Esophagus mucosa (tissue), 1 donor: ENCODE measurements at places on chromosomes 13 and 19.

GRCh38 chr13:106121173-106121754 lies 414.2 kb downstream of the EFNB2 start:
- no peak for ATAC-seq

DNA sequence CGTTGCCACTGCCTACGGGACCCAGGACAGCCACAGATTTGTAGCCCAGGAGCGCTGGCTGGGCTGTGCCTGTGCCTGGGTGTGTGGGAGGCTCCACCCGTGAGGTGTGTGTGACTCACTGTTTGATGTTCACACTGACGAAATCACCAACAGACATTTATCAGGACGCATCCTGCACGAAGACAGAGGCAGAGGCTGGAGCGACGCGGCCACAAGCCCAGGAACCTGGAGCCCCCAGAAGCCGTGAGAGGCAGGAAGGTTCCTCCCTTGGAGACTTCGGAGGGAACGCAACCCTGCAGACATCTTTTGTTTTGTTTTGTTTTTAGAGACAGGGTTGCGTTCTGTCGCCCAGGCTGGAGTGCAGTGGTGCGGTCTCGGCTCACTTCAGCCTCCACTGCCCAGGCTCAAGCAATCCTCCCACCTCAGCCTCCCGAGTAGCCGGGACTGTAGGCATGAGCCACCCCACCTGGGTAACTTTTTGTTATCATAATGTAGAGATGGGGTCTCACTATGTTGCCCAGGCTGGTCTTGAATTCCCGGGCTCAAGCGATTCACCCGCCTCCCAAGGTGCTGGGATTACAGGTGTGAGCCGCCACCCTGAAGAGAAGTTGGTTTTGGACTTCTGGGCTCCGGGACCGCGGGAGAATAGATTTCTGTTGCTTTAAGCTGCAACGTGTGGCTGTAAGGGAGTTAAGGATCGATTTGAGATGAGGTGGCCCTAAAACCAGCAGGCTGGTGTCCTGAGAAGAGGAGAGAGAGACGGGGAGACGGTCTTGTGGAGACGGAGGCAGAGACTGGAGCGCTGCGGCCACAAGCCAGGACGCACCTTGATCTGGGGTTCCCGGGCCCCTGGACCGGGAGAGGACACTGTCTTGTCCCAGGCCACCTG lies 24.9 kb upstream of the WDR18 start:
- ATAC-seq: peak; percentile 82

- ATAC-seq: no peak
Observed at GRCh38 chr19:37987356-37988332, 80.6 kb downstream of the SIPA1L3 start.

GRCh38 chr19:2624537-2625091 lies 77.9 kb downstream of the GNG7 start:
- ATAC-seq: peak; percentile 13

- peak; percentile 13 for ATAC-seq
Observed at GRCh38 chr13:113664751-113665596, 2.0 kb upstream of the GRK1 start.

GRCh38 chr19:49474542-49474924 lies 518 bp downstream of the FLT3LG start:
- ATAC-seq: no peak

DNA sequence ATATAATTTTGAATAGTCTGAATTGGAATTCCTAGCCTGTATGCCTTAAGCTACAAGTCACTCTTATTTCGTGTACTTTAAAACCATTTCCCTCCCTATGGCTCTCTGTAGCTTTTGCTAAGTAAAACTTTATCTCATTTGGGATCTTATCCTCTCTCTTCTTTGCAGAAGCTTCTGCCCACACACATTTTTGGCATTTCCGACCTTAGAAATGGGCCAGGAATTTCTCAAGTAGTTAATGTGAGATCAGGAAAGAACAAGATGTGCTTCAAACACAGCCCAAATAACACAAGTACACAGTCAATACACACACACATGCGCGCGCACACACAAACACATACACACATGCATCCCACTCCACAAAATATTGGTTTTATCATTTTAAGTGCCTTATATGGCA lies 931.0 kb upstream of the MIR17HG start:
- ATAC-seq: no peak

- peak; percentile 62 for ATAC-seq
Observed at GRCh38 chr19:39518975-39519374, 4.0 kb downstream of the SELENOV start.

DNA sequence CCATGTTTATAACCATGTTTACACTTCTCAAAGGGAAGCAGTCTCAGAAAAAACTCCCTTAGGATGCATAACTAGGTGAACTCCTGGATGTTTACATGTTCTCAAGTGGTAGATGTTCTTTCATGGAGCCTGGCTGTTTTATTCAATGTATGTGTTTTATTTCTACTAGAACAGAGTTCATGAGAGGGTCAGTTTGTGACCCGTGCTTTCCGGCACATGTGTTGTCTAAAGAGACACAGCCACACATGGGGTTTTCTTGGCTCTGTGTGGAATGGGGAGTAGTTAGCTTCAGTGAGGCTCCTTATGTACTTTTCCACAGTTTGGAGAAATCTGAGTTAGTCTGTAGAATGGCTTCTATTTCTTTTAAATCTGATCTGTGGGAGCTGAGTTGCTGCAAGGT lies 60.9 kb downstream of the ATP8A2 start:
- no peak for ATAC-seq

DNA sequence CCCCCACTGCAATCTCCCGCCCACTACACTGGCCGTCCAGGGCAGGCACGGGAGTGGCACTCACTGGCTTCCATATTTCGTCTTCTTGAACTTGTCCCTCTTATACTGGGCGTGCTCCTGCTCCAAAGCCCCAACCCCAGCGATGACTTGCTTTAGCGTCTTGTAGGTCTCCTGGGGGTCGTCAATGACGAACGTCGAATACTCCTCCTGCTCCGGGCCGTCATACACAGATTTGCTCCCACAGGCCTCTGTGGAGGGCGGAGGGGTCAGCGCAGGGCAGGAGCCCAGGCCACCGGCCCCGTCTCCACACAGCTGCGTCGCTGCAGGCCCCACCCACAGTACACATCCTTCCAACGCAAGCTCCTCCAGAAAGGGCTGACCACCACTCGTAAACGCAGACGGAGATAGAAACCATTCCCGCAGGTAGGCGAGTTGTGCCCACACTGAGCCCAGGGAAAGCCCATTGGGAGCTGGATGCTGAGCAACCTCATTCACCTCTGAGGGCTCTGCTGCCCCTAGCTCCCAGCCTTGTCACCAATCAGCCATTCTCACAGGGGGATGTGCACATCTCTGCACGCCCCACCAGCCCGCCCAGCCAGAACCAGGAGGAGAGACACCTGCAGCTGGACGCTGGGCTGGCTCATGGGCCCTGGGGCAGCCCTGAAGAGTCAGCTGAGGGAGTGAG lies 7.9 kb upstream of the C13orf46 start:
- ATAC-seq: peak; percentile 12

DNA sequence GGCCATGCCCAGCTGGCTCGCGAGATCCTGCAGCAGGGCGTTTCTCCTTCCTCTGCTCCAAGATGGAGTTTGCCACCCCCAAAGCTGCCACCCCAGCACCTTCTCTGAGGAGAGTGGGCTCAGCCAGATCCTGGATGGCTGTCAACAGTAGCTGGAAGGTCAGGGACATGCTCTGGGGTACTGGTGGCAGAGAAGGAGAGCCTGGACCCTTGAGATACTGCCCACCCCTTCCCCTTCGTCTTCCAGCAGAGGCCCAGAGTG lies 11.6 kb downstream of the IRGC start:
- no peak for ATAC-seq

- ATAC-seq: no peak
Observed at GRCh38 chr19:5166262-5166661, 174.3 kb downstream of the PTPRS start.

DNA sequence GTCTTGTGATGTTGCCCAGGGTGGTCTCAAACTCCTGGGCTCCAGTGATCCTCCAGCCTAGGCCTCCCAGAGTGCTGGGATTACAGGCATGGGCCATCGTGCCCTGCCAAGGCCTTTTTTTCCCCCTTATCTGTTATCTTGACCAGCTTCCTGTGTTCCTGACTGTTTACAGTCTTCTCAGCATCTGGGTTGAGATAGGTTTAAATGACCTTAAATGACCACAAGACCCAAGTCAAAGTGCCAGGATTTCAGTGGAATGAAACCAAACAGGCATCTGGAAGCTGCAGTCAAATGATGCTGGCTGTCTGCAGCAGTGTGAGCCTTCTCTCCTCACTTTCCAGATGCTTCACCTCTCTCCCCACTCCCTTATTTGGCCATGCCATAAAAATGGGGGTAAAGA lies 114.2 kb upstream of the CLDN10 start:
- no peak for ATAC-seq

- no peak for ATAC-seq
Observed at GRCh38 chr13:92414851-92415250, 811.8 kb upstream of the GPC6 start.

- ATAC-seq: no peak
Observed at GRCh38 chr19:45136507-45137178, 24.1 kb downstream of the NKPD1 start.

- ATAC-seq: no peak
Observed at GRCh38 chr13:79187917-79188690, 218.0 kb downstream of the RBM26 start.

DNA sequence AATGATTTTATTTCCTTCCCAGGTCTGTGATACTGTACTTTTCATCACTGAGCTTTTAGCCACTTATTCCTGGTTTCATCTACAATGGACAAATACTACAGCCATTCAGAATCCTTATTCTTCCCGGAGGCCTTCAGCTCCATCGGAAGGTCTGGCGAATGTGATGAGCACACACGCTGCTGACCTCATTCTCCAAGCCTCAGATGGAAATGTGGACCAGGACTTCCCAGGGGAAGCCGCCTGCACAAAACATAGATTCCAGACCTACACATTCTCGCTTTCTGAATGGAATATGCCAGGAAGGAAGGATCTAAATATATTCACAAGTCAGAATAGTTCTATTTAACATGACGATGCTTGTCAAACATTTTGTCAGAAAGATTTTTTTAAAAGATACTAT lies 75.6 kb downstream of the CDADC1 start:
- ATAC-seq: no peak

DNA sequence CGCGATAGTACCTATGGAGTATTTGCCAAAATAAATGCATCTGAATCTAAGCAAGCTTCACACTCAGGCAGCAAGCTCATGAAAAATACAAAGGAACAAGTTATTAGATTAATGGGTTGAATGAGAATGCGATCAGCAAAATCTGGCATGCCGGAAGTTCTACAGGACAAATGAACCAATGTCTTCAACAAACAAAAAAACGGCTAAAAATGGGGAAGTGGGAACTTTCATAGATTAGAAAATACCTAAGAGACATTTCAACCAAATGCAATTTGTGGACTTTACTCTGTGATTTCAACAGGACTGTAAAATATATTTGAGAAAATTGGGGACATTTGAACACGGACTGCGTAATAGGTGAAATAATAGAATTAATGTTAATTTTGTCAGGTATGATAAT lies 22.4 kb upstream of the RNASEH2B start:
- no peak for ATAC-seq

DNA sequence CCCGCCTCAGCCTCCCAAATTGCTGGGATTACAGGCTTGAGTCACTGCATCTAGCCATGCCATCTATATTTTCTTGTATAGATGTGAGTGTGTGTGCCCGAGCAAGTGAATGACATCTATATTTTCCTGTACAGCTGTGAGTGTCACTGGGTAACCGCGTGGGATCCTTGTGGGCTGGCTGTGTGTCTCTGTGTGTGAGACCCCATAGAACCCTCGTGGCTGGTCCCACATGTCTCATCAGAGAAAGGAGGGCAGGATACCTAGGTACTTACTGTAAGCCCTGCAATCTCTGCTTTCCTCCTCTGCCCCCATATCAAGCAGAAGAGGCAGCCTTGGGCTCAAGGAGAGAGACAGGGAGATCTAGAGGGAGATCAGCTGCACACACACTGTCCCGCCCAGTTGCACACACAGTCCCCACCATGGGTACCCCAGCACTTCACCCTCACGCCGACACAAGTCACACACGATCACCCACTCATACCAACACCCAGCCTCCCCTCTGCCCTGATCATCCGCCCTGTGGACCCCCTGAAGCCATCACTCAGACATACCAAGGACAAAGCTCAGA lies 655 bp downstream of the DENND1C start:
- no peak for ATAC-seq

DNA sequence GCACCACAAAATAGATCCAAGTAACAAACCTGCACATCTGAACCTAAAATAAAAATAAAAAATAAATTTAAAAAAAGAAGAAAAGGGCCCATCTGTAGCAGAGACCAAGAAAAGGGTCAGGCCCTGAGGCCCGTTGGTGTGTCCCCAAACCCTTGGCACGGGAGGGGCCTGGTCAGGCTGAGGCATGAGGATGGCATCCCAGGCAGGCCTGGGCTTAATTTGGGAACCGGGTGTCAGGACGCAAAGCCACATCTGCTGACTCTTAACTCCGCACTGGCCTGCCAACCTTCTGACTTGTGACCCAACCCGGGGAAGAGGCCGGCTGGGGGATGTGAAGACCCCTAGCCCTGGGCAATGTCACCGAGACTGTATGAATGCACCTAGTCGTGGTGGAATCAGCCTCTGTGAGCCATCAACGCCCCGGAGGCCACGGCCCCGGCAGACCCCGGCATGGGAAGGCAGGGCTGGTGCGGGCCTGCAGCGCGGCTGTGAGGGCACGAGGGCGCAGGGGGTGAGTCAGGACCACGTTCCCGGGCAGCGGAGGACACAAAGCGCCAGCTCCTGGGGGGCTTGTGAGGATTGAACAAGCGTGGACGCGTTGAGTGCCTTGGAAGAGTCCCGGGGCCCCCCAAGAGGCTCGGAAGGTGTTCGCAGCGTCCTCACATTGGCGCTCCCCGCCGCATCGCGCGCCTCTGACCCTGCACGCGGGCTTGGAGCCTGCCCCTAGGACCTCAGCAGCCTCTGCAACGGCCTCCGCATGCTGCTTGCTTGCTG lies 38.2 kb downstream of the ATP12A start:
- no peak for ATAC-seq

DNA sequence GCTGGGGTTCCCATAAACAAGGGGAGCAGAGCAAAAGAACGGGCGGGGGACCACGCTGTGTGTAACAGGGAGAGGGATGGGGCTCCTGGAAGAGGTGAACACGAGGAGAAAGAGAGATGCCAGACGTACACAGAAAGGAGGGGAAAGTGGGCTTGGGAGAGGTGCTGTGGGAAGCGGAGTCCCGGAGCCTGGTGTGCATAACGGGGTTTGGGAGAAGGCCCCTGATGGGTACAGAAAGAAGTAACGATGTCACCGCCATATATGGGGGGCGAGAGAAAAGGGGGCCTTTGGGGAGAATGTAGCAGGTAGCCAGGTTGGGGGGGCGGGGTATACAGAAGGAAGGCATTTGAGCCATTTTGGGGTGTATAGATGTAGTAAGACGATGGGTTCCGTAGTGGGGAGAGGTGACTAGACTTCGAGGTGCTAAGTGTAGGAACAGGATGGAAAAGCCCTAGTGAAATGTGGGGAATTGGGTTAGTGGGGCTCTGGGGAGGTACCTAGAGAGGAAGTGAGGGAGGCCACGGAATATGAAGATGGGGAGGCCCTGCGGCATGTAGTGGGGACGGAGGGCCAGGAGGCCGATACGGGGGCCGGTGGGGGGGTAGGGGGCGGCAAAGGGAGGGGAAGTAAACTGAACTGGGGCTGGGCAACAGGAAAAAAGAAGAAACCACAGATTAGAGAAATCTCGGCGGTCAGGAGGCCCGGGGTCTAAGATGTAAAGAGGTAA lies 787 bp downstream of the ZNF580 start:
- no peak for ATAC-seq

GRCh38 chr13:109372666-109373065 lies 413.7 kb downstream of the IRS2 start:
- ATAC-seq: no peak
